Immature natural killer cell (primary cell): ENCODE measurements at places on chromosomes 4 and X.

DNA sequence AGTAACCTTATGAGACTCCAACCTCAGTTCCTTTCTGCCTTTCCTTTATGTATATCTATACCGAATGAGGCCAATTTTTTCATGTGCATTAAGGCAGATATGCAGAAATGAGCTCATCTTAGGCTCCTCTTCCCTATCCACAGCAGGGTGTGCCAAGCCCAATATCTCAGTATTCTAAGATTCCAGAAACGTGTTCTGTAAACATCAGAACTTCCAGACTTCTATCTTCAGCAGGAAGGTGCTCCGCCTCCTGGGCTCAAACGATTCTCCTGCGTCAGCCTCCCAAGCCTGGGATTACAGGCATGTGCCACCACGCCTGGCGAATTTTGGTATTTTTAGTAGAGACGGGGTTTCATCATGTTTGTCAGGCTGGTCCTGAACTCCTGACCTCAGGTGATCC is 31.0 kb upstream of the CCNG2 start:
- H3K27me3 ChIP-seq, result peaks cover 7% of the 10 kb centered on the region
- H3K4me3 ChIP-seq, result no peak overlapping the region
- H3K27ac ChIP-seq, result no peak overlapping the region
- no peaks in the 10 kb centered on the region for H3K36me3 ChIP-seq

- H3K4me3 ChIP-seq, result no peak overlapping the region
- DNase-seq, result no peak
- H3K27ac ChIP-seq, result no peak overlapping the region
- peaks cover 5% of the 10 kb centered on the region for H3K36me3 ChIP-seq
- H3K27me3 ChIP-seq, result no peaks in the 10 kb centered on the region
Measured at GRCh38 chr4:76968937-76969336, 19.4 kb downstream of the SEPTIN11 start.

DNA sequence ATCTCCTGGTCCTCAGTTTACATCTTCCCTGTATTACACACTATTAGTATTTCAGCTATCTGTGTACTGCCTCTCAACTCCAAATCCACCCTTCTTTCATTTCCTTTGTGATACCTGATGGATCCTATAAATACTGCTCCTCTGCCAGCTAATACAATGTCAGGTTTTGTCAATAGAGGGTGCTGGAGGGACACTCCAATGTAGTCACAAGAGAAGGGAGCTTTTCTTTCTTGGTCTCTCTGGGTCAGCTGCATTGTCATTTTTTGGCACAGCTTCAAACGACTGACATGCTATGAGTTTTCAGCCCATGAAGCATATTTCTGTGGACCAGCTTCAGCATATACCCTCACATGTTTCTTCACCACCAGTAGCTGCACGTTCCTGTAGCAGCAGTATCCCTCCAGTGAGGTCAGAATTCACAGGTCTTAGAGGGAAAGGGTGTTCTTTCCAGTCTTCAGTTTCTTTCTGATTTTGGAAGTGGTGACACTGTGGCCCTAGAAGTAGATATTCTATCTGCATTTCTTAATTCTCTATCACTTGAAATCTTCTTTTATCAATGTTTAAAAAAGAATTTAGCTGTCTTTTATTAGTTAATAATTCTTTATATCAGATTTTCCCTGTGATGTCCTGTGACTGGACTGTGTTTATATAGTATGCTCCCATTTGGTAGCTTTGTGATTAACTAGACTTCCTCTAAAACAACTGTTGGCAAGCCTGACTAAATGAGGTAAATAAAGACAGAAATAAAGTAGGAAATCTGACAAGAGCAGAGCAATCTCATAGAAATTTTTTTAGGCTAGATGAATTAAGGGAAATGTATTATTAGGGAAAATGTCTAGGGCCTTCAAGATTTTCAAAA is 60.6 kb downstream of the GABRA2 start:
- H3K4me1 ChIP-seq, result no peaks in the 10 kb centered on the region
- H3K27ac ChIP-seq, result no peak overlapping the region
- H3K4me3 ChIP-seq, result no peak overlapping the region
- no peak for DNase-seq
- peaks cover 4% of the 10 kb centered on the region for H3K27me3 ChIP-seq
- no peaks in the 10 kb centered on the region for H3K36me3 ChIP-seq

GRCh38 chr4:40314951-40315350 is 20.2 kb upstream of the CHRNA9 start:
- DNase-seq, result no peak
- H3K4me1 ChIP-seq, result peaks cover 10% of the 10 kb centered on the region
- no peaks in the 10 kb centered on the region for H3K27me3 ChIP-seq
- no peaks in the 10 kb centered on the region for H3K36me3 ChIP-seq
- no peak overlapping the region for H3K4me3 ChIP-seq

GRCh38 chrX:115047715-115048114 is 30.3 kb upstream of the IL13RA2 start:
- H3K36me3 ChIP-seq, result no peaks in the 10 kb centered on the region
- no peaks in the 10 kb centered on the region for H3K4me1 ChIP-seq
- no peaks in the 10 kb centered on the region for H3K27me3 ChIP-seq
- DNase-seq, result no peak
- H3K27ac ChIP-seq, result no peak overlapping the region

DNA sequence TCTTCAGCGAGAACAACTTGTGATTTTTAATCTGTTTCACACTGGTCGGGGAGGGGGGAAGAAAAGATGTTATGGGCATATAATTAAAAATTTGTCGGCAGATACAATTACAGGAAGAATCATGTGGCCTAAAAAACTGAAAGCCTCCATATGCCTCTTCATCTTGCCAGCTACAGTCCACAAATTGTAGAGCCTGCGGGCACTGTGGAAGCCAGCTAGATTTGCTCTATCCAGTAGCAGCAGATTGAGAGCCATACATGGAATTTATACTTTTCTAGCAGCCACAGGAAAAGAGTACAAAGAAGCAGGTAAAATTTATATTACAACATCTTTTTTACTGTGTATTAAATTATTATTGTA is 147.3 kb downstream of the TBL1X start:
- no peak overlapping the region for H3K27ac ChIP-seq
- H3K4me3 ChIP-seq, result no peak overlapping the region
- DNase-seq, result no peak
- H3K4me1 ChIP-seq, result peaks cover 4% of the 10 kb centered on the region

DNA sequence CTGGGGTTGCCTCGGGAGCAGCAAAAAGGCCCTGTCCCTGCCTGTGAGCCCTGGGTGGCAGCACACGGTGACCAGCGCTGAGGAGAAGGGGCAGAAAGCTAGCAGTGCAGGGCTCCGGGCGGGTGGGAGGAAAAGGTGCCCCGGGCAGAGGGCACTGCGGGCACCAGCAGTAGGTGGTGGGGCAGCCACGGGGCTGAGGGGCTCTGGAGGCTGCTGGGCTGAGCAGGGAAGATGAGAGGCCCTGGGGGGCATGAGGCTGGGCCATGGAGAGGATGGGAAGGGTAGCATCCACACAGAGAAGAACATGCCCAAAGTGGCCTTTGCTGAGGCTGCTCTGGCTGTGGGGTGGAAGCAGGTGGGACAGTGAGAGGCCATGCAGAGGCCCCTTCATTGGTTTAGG is 67.5 kb upstream of the NKX1-1 start:
- H3K4me1 ChIP-seq, result no peaks in the 10 kb centered on the region
- H3K27me3 ChIP-seq, result peaks cover 4% of the 10 kb centered on the region
- H3K4me3 ChIP-seq, result no peak overlapping the region
- no peak for DNase-seq
- no peak overlapping the region for H3K27ac ChIP-seq
- H3K36me3 ChIP-seq, result no peaks in the 10 kb centered on the region
